ENCODE measurements at places on chromosomes 2 and 18.

DNA sequence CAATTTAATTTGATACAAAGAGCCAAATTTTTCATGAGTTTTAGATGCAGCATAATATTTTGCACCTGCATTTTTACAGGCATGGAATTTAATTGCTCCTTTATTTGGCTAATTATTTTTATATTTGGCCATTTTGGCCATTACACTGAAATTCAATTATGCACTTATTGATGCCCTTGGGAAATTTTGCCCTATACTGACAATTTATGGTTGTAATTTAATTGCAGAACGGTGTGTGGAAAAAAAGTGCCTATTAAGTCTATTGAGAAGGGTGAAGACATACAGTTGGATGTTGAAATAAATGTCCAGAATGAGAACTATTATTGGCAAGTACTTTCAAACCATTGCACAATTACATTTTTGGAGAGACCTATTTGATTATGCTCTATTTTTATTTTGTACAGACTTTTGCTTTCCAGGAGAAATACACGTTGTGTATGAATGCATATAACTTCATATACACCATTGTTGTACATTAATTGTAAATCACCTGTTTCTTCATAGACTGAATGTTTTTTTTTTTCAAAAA, 1319.3 kb upstream of the CDH2 start:
- DNase-seq = no peak

DNA sequence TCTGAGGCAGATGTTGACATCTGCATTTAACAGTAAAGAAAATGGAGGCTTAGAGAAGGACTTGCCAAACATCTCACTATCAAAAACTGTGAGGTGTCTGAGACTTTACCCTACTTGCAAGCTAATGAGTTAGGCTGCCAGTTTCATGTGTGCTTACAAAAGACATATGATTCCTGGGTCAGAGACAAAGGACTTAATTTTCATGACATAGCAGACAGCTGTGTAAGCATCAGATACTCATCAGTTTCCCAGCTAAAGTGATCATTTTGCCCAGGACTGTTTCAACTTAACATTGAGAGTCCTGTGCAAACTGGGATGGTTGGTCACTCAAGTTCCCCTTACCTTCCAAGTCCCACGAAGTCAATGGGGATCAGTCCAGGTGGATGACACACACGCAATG, 18.9 kb upstream of the DAPL1 start:
- DNase-seq = no peak

- DNase-seq = no peak
Measured at GRCh38 chr18:13051159-13051558, 60.0 kb downstream of the CEP192 start.

DNA sequence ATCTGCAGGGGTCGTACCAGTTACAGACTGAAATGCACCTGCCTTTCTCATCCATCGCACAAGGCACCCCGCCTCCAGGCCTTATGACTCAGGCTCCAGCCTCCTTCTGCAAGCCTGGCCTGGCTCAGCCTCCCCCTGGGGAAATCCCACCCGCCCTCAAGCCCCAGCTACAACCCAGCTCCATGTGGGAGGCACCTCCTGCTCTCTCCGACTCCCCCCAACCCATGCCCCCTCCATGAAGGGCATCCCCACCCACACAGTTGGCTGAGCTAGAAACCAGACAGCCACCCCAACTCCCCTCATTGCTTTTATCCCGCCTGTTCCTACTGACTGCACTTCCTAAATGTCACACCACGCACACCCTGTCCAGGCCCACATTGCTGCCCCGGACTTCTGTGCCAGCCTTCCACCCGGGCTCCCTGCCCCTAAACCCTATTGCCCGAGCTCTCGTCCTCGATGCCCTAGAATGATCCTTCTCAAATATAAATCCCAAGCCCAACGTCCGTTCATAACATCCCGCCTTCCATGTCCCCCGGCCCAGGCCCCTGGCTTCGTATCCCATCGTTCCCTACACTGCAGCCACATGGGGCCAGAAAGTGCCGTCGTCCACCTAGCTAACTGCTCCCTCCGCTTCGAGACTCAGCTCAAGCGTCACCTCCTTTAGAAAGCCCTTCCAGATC, 9.9 kb downstream of the DNMT3A start:
- DNase-seq = no peak

GRCh38 chr2:186946896-186947467, 98.0 kb upstream of the ZSWIM2 start:
- no peak for DNase-seq

DNA sequence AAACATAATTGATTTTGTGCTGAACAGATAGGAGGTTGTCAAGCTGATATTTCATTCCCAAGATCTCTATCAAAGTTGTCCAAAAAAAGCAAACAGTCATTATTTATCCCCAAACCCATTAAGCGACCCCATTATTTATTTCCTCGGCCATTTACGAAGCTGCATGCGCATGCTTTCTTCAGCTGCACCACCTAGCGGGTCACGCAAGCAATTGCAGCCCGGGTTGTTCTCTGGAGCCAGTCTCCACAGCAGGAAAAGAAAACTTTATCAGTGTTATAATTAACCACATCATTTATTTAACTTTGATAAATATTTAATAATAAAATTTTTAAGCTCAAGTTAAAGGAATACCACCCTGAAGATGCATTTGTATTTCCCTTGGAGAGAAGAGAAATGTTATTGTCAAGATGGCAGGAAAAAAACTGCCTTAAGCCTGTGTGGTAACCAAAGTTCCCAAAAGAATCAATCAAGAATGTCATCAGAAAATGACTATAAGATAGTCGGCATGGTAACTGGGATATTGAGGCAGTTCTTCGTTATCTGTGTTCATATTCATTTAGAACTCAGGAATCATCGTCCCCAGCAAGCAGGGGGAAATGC, 304.7 kb downstream of the FBXO15 start:
- DNase-seq = no peak

Measured in NCI-H524 treated with DMSO at 0.1 percent for 48 hours (cell line).